ENCODE measurements at places on chromosomes 3 and 15.

- DNase-seq = no peak
These were observed 96.1 kb downstream of the RSRC1 start for GRCh38 chr3:158205994-158206393.

GRCh38 chr3:48514431-48515227 is 10.7 kb upstream of the SHISA5 start:
- no peak for DNase-seq

DNA sequence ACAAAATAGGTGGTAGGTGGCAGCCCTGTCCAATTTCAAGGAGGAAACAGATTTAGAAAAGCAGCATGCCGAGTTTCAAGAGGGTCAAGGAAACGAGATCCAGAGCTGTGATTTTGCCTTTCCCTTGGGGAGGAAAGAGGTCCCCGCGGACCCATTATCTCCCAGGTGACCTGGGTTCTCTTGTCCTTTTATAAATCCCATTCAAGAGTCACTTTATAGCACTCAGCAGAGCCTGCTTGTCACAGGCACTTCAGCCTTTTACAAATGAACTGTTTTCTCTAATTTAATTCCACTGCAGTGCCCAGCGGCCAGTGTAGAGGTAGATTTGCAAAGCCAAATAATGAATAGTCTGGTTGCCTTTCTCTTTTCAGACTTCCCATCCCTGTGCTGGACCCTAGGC is 99.9 kb downstream of the CD47 start:
- no peak for DNase-seq

DNA sequence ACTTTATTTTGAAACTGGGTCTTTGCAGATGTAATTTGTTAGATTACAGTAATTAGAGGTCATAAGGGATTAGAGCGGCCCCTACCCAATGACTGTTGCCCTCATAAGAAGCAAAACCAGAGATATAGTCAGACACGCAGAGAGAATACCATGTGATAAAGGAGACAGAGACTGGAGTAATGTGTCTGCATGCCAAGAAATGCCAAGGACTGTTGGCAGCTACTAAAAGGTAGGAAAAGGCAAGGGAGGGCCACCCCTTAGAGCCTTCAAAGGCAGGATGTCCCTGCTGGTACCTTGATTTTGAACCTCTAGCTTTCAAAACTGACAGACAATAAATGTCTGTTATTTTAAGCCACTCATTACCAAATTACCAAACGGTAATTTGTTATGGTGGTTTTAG is 548.2 kb downstream of the FHIT start:
- no peak for DNase-seq

GRCh38 chr15:23797747-23798446 is 110.8 kb upstream of the NDN start:
- no peak for DNase-seq

- no peak for DNase-seq
These were observed 3.7 kb downstream of the PDIA5 start for GRCh38 chr3:123070510-123070909.

- peak; percentile 78 for DNase-seq
These were observed 50.4 kb downstream of the COL6A5 start for GRCh38 chr3:130395916-130396315.

DNA sequence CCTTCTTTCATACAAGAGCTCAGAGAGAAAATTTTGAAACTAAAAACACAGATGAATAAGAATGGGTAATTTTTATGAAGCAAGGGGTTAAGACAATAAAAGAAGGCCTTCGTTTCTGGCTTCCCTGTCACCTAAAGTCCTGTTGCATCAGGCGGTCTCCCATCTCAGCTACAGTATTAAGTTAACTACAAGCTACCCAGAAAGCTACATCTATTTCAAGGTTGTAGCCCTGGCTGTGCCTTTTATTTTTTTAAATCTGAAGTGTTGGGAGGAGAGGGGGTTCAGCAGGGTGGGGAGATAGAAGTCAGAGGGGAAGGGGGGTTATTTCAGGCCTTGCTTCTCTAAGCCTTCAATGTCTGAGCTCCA is 183.3 kb downstream of the TPRG1 start:
- no peak for DNase-seq

DNA sequence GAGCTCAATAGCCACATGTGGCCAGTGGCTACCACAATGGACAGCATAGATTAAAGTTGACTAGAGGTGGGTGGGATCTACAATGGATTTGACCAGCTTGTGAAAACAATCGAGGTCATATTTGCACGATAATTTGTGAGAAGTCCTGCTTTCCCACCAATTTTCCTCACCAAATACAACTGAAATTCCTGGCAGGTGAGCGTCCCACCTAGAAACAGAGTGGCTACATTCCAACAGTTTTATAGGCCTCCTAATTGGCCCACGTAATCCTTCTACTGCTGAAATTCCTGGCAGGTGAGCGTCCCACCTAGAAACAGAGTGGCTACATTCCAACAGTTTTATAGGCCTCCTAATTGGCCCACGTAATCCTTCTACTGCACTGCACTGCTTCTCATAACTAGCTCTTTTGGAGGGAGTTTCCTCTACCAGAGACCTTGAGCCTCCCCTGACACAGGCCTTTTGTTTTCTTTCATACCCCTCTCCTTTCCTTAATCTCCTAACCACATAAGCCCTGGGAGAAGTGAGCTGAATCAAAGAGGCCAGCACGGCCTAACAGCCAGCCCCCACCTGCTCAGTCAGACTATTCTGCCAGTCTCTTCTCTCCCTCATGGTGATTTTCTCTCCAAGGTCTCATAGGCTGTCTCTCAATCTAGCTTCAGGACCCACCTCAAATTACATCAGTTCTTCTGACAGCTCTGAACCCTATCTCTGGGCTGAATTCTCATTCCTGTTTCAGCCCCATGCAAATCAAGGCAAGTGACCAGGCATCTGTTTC is 80.2 kb downstream of the BFSP2 start:
- no peak for DNase-seq

GRCh38 chr3:9617056-9617455 is 32.2 kb upstream of the MTMR14 start:
- DNase-seq = no peak

GRCh38 chr3:133987948-133988484 is 41.7 kb downstream of the SLCO2A1 start:
- DNase-seq = no peak

DNA sequence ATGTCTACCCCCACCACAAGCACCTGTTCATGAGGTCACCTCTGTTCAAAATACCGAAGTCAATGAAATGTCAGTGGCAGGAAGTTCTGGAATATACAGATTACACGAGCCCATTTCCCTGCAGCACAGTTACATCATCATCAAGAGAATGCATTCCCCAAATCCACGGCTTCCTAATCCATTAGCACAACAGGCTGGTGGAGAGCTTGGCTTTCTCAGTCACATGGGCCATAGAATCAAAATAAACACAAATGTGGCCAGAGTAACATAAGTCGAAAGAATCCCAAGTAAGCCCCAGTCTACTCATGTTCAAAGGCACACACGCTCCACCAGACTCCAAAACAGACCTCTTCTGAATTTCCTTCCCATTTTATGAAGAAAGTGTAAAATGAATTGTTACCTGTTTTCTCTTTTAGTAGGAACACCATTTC is 419.3 kb downstream of the MAGI1 start:
- peak; percentile 71 for DNase-seq

GRCh38 chr3:3860235-3860634 is 61.0 kb downstream of the LRRN1 start:
- no peak for DNase-seq

DNA sequence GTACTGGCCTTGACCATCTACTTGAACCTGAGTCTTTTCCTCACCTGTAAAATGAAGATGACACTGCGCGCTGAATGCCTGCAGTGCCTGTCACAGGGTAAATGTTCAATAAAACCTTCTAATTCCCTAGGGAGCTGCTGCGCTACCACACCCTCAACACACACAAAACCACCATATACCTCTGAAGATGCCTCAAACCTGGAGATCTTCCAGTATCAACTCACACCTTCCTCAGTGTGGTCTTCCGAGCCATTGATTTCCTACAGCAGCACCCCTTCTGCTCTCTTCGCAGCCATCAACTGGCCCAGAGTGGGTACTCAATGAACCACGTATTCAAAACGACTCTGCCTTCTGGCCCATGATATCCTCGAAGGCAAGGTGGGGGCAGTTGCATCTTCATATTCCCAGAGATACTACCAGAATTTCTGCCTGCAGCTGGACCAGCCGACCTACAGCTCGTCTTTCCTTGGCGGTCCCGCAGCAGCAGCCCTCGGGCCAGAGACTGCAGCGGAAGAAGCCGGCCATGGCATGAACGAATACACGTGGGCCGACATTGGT is 695 bp downstream of the RPL32 start:
- no peak for DNase-seq

GRCh38 chr15:64589435-64590084 is 129.2 kb downstream of the ZNF609 start:
- no peak for DNase-seq

GRCh38 chr3:140365872-140366697 is 311.8 kb upstream of the TRIM42 start:
- no peak for DNase-seq

- DNase-seq = no peak
These were observed 106.0 kb downstream of the MAP4 start for GRCh38 chr3:47910233-47910632.

GRCh38 chr3:43693594-43693993 is 2.9 kb downstream of the ABHD5 start:
- no peak for DNase-seq

DNA sequence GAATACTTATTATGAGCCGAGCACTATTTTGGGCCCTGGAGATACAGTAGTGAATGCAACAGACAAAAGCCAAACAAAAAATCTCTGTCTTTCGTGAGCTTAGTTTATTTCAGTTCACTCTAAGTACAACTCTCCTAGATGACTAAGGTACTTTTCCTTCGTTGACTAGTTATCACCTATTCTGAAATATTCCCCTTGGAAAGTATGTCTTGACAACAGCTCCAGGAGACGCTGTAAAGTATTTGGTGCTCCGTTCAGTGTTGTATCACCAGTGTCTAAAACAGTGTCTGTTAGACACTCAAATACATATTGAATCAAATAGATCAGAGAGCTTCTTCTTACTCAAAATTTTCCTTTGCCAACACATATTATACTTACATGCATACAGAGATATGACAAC is 119.6 kb downstream of the TFDP2 start:
- DNase-seq = no peak

GRCh38 chr3:62795978-62796657 is 79.1 kb downstream of the CADPS start:
- DNase-seq = no peak

DNA sequence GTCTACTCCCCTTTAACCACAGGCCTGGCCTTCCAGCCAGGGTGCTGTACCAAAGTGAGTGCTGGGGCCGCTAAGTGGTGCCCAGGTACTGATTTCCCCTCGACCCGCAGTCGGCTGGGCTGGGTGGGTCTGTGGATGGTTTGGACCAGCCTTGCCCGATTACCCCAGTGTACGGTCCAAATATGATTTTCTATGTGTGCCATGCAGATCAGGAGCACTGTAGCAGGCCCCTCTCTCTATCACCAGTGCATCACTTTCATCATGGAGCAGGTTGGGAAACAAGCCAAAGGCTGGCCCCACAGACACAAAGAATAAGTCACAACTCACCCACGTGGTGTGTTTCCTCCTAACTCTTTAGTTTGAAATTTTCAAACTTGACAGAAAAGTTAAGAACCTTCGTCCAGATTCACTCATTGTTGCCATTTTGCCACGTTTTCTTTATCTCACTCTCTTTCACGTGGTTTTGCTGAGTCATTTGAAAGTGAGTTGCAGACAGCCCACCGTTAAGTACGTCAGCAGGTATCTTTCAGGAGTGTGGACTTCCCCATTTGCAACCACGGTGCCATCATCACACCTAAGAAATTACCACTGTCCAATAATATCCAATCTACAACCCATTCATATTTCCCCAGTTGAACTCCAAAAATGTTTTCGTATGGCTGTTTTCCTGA is 37.0 kb downstream of the ZNF710 start:
- no peak for DNase-seq

- no peak for DNase-seq
These were observed 265.2 kb upstream of the GOLGA6L4 start for GRCh38 chr15:83970295-83970890.

DNA sequence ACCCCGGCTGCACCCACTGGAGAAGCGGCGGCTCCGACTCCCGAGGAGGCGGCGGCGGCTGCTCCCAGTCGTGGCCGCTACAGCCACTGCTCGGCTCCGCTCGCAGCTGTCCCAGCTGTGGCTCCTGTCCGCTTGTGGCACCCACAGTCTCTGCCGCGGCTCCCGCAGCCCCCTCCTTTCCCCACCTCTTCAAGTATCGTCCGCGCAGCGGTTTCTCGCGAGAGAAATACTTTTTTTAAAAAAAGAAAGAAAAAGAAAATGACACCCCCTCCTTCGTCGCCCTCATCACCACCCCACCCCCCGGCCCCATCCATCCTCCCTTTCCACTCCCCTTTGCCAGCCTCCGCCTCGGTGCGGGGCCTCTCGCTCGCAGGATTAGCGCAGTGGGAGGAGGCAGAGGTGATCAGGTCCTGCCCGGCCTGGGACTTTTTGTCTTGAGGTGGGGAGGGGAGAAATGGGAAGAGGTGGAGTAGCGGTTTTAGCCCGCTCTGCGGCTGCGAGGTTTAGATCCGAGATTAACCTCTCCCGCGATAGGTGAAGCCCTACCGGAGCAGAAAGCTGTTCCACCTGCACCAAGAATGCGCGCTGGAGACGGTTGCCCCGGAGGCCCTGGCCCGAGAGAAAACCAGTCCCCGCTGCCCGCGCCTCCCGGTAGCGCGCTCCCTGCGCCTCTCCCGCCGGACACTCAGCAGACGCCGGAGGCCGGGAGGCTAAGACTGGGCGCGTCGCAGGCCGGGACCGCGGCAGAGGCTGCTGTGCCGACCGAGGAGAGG is at the start of gene FBN1:
TSS of gene FBN1 (minus strand) at position 152 of the 773 bp plus-strand sequence. CDS start 940 bp downstream, outside the sequence.
- DNase-seq = peak; percentile 74

DNA sequence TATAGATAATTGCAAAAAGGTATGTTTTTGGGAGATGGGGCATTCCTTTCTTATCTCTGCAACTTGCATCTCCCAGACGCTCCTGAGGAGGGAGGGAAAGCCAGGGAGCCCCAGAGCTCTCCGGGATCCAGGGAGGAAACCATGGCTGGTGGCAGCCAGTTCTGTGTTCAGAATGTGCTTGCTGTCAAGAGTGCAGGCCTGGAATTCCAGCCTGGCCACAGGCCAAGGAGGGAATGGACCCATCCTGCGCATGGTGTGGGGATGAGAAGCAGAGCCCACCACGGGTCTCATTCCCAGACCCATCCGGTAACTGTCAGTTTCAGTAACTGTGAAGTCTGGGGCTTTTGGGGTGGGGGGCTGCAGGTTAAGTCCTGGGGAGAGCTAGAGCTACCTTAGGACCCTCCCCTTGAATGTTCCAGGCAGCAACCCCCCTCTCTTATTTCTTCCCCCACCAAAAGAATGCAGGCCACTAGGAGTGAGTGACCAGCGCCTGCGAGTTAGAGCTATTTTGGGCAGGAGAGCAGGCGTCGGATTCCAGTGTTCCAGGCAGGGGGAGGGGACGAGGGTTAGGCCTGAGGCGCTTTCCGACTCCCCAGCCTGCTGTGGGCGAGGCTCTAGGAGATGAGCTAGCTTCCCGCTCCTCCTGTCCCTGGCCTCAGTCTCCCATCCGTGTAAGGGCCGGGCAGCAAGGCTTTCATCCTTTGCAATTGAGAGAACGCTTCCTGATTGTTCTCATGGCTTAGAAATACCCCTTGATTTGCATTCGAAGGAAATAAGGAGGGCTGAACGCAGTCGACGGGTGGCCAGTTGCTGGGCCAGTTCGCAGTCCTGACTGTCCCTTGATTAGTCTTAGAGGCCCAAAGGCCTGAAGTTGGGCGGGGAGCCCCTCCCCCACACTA is 781 bp upstream of the DAG1 start:
- no peak for DNase-seq

All from non-pigmented ciliary epithelial cell (primary cell).